Globus pallidus (tissue), 1 donor: ENCODE measurements at places on chromosomes 11 and 22.

GRCh38 chr11:35742707-35743454, 80.3 kb downstream of the TRIM44 start:
- no peak for DNase-seq

DNA sequence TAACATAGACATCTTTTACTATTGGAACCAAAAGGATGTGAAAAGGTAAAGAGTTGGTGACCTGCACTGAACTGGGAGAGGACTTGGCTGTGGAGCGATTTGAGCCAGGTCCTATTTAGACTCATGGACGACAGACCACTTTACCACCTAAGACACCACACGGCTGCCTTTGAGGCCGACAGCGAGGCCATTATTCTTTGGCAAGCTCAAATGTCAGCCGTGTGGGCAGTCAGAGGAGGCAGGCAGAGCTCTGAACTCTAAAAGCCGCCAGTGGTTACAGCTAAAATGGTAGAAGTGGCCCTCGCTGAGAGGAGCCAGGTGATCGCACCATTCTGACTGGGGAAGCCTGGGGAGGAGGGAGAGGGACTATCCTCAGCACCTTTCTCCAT, 50.5 kb downstream of the SCUBE1 start:
- DNase-seq, result no peak

DNA sequence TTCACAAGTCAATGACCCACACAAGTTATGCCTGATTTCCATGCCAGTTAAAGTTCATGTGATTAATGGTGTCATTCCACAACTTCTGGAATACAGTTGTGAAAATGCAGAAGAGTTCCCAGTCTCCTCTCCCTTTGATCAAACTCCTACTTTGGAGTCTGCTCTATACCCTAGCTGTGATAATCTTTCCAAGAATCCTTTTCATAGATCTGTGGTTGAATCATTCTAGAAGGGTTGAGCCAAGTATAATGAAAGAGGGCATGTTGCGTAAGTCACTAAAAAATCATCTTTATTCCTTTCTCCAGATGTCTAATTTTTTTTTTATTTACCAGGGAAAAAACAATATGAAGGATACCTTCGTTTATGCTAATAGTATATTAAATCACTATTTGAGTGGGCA, 89.7 kb upstream of the CARD18 start:
- DNase-seq, result no peak

DNA sequence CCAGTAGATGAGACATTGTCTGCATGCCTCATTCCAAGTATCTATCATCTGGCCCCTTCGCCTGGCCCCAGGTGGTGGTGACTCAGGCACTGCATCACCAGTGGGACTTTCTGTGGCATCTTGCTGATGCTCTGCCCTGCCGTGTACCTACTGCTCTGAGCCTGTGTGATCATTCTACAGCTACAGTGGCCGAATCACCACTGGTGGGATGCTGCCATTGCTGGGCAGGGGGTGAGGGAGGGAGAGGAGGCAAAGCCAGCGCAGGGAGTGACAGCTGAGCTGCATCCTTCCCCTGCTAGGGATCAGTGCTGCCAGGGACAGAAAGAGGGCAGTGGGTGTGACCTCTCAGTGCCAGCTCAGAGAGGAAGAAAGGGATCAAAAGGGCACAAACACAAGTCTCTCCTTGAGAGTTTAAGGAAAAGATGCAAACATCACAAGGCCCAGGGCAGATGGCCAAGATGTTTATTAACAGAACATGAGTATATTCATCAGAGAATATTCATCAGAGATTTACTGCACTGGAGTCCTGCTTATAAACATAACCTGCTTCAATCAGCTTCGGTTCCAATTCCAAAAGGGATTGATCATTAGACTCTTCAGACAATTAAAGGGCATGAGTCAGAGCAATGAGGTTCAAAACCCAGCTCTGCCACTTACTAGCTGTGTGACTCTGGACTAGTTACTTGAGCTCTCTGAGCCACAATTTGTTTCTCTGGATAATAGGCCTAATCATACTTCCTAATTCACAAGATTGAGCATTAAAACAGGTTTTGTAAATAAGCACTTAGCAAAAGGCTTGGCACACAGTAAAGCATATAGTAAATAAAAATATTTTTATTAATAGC, 109.8 kb downstream of the NAT10 start:
- DNase-seq, result no peak

DNA sequence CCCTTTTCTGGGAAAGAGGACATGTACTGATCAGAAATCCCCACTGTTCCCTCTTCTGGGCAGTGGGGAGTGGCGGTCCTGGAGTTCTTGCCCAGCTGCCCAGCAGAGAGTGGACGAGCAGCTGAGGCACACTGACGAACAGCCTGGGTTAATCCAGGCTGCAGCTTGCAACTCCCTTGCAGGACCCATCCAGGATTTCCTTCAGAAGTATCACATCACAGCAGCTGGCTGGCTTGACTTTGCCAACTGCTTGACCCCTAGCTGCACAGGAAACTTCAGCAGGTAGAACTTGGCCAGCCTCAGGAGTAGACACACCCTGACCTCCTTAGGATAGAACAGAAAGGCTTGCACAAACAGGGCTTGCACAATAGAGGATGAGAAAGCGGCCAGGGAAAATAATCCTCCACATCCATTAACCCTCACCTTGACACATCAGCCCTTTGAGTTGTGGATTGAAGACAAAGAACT, 27.9 kb upstream of the FZD4 start:
- DNase-seq, result no peak

- DNase-seq, result no peak
Observed at GRCh38 chr11:14418801-14419417, 59.9 kb upstream of the RRAS2 start.
